ENCODE measurements at places on chromosomes 6 and 20.

DNA sequence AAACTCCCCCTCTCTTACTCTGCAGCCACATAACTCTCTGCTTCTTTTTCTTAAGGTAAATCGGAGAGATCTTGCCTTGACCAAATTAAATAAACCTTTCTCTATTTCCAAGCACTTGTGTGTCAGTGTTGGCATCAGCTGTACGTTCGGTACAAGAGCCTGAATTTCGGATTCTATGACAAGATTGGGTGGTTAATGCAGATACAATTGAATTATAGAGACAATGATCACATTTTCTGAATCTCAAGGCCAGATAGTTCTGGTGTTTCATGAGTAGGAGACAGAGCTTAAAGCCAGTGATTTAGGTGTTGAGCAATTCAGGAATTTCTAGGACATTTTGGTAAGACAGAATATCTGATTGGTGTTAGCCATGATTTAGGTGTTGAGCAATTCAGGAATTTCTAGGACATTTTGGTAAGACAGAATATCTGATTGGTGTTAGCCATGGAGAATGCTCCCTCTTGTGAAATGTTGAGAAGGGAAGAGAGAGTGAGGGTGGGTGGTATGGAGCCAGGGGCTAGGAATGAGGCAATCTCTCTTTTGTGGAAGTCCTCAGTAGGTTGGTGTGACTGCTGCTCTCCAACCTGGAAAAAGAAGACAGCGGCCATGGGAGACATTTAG lies 5.1 kb downstream of the SPINT3 start:
- DNase-seq, result no peak

- no peak for DNase-seq
Measured at GRCh38 chr20:2151858-2152281, 50.2 kb downstream of the STK35 start.

- DNase-seq, result no peak
Measured at GRCh38 chr20:15396026-15396425, 1058.6 kb upstream of the FLRT3 start.

DNA sequence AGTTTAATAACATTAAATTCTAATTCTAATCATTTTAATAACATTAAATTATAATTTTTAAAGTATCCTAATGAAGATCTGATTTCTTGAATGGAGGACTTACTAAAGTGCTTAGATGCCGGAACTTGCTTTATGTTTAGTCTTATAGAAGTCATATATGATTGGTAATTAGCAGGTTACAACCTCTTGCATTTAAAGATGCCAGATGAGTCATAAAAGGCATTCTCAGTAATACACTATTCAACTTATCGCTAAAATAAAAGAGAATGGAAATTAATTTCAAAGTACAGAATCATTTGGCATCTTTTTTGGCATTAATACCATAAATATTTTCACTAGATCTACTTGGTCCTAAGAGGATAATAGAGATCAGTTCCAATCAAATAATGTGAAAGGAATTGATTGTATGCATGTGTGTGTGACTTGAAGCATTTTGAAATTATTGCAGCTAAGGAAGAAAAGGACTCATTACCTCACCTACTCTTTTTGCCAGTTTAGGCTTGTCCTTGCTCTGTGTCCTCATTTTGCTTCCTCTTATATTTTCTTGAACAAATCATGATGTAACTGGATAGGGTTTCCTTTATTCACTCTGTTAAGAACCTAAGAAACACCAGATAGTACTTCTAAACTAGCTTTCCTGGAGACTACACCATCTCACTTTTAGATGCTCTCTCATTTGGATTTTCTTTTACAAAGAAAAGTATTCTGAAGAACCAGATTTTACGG lies 2.7 kb downstream of the COL21A1 start:
- DNase-seq, result no peak

GRCh38 chr6:75202676-75203131 lies 3.1 kb downstream of the COL12A1 start:
- DNase-seq, result no peak

DNA sequence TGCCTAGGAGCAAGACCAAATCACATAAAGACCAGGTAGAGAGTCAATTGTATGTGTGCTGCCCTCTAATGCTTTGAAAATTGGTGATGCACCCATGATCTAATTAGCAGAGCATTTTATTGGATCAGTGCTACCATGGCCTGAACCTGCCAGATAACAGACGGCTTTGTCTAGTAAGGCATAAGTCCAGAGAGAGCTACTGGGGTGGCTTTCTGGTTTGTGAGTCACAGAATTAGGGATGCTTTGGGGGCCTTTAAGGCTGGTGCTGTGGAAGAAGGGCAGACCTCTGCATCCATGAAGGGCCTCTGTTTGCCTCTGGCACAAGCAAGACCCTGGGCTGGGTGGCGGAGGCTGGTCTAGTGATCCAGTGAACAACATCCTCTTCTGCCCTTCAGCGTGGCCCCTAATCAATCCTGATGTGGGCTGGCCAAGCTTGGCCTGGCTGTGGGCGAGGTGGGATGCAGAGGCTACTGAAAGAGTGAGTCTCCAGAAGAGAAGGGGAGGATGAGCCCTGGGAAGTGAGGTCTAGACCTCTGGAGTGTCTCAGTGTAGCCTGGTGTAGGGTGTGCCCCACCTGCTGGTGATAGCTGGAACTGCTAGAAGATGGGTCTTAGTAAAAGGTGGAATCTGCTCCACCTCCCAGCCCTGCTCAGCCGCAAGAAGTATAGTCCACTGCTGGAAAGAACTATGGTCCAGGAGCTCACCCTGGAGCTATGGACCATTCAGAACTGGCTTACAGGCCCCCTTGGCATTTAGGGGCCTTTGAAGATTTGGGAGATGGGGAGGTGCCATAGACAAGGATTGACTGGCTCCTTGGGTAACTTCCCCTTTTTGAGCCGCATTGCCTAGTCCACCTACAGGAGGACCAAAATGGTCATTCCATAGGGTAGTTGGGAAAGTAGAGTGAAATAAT lies 36.7 kb upstream of the AAR2 start:
- peak; percentile 43 for DNase-seq

- no peak for DNase-seq
Measured at GRCh38 chr6:43744491-43744890, 25.5 kb upstream of the VEGFA start.

- no peak for DNase-seq
Measured at GRCh38 chr20:44367746-44368145, 12.2 kb downstream of the HNF4A start.

- DNase-seq, result peak; percentile 49
Measured at GRCh38 chr6:92810913-92811312, 608.4 kb downstream of the EPHA7 start.

DNA sequence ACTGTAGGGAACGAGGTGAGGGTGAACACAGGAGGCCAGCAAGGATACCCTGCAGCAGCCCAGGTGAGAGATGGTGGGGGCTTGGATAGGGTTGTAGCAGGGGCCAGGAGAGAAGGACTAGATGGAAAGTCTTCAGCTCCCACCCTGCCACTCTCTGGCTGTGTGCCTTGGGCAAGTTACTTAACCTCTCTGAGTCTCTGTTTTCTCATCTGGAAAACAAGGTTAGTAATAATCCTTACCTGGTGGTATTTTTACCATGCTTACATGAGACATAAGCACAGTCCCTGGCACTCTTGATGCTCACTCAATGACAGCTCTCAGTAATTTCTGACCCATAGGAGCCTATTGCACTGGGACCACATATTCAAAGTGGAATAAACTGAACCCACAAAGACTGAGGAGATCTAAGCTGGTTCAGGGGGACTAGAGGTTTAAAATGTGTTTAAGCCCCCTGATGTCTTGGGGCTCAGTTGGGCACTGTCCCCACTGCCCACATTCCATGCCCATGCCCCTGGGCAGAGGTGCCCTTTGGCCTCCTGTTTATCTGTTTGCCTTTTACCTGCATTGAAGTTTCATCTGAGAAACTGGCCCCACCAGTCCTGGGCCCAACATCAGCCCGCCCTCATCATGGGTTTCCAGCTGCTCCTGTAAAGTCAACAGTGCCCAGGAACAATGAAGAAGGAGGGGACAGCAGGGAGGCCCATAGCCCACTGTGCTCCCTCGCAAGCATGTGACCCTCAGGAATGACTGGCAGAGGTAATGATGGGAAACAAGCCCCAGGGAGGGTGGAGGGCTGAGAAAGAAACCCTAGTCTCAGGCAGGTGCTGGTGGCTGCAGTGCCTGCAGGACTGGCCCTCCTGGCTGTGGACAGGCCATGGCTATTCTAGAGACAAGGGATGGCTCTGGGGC lies 104.0 kb downstream of the VEGFA start:
- peak; percentile 61 for DNase-seq

DNA sequence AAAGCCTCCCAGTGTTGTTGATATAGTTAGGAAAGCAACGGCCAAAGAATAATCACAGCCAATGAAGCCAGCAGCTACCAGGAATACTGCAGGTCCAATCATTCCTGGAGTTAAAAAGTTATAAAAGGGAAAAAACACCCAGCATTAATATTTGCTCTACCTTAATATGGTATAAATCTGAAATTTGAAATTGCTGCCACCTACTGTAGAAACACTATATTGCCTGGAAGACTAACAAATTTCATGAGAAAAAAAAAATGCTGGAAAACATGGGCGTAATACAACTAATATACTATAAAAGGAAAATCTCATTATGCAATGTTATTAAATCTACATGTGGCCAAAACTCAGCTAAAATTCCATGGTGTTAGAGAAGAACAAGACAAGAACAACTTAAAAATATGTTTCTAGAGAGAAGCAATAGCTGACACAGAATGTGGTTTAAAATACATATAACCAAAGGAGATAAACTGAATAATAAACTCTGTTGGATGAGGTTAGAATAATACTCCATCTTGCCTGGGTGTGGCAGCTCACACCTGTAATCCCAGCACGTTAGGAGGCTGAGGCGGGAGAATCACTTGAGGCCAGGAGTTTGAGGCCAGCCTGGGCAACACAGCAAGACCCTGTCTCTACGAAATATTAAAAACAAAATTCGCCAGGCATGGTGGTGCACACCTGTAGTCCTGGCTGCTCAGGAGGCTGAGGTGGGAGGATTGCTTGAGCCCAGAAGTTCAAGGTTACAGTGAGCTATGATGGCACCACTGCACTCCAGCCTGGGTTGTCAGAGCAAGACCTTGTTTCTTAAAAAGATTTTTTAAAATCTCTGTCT lies 43.1 kb downstream of the SLC17A5 start:
- DNase-seq, result peak; percentile 0

GRCh38 chr20:2817891-2818595 lies 1.9 kb downstream of the TMEM239 start:
- DNase-seq, result no peak
